ENCODE measurements at places on chromosomes 2 and 18. TPM values are rescaled to one million over a fixed set of nuclear protein-coding genes. Genes with fewer than 3 reads are reported as not detected.

The EMILIN2 gene
- polyA plus RNA-seq: 7.6 TPM

The TTN gene
- not detected for polyA plus RNA-seq

The MALL gene
- 2.4 TPM for polyA plus RNA-seq

The PRKD3 gene
- polyA plus RNA-seq: 12.7 TPM

The KIAA2012 gene
- 0.13 TPM for polyA plus RNA-seq

The WDPCP gene
- polyA plus RNA-seq: 4.4 TPM

The VIT gene
- 38.0 TPM for polyA plus RNA-seq

The AFF3 gene
- 13.8 TPM for polyA plus RNA-seq
